Activated gamma-delta T cell (primary cell): ENCODE measurements at places on chromosomes 6 and 20.

DNA sequence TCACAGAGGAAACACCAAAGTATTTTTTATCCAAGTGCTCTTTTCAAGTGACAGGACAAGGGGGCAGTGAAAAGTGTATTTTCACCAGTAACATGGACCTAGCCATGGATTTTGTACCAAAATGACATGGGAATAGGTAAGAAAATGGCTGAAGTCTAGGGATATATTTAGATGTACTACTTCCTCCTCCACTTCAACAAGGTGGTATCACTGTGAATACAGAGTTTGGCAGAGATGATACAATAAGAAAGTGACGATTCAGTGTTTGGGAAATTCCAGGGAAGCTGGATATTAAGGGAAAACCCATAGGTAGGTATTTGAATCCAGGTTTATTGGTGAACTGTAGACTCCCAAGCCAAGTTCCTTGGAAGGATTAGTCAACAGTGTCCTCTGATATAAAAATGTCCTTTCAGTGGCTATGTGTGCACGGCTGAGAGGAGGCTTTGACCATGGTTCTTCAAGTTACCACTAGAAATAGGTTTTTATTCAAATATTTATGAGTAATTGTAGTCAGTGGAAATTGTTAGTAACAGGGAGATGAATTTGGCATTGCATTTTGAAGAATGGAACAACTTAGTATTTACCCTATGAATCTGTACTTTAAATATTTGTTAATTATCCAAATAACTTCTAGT is 356.0 kb upstream of the CITED2 start:
- DNase-seq: no peak

GRCh38 chr20:50191065-50191543 is 474 bp downstream of the CEBPB start:
- peak; percentile 51 for DNase-seq

- no peak for DNase-seq
Observed at GRCh38 chr20:16258766-16259165, 314.5 kb downstream of the KIF16B start.

DNA sequence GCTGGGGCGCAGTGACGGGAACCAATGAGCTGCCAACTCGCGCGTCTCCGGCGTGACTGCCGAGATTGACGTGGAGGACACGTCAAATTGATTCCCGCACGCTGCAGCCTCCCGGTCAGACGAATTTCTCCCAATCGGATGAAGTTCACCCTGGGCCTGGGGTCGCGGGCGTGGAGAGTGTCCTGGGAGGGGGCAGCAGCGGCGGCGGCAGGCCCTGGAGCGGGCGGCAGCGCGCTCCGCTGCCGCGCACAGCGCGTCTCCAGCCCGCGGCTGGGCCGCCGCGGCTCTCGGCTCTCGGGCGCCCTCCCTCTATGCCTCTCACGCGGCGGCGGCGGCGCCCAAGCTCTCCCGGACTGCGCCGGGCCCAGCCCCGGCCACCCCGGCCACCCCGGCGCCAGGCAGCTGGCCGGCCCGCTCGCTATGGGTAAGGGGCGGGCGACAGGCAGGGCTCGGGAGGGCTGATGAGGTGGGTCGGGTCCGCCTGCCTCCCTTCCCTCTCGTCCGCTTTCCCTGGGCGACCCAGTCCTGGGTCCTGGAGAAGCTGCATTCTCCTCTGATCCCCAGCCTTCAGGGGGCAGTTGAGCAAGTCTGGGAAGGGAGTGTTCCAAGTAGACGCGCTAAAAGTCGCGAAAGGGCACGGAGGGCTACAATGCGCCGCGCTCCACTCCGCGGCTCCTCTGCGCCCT is at the start of gene PAX1:
Gene PAX1 (plus strand): TSS at position 90 of the 686 bp plus-strand sequence. CDS start 49 bp downstream, at position 139.
- no peak for DNase-seq

DNA sequence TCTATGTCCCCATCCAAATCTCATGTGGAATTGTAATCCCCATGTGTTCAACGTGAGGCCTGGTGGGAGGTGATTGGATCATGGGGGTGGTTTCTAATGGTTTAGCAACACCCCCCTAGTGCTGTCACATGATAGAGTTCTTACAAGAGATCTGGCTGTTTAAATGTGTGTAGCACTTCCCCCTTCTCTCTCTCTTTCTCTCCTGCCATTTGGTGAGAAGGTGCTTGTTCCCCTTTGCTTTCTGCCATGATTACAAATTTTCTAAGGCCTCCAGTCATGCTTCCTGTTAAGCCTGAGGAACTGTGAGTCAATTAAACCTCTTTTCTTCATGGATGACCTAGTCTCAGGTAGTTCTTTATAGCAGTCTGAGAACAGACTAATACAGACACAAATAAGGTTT is 165.4 kb downstream of the OGFRL1 start:
- no peak for DNase-seq

DNA sequence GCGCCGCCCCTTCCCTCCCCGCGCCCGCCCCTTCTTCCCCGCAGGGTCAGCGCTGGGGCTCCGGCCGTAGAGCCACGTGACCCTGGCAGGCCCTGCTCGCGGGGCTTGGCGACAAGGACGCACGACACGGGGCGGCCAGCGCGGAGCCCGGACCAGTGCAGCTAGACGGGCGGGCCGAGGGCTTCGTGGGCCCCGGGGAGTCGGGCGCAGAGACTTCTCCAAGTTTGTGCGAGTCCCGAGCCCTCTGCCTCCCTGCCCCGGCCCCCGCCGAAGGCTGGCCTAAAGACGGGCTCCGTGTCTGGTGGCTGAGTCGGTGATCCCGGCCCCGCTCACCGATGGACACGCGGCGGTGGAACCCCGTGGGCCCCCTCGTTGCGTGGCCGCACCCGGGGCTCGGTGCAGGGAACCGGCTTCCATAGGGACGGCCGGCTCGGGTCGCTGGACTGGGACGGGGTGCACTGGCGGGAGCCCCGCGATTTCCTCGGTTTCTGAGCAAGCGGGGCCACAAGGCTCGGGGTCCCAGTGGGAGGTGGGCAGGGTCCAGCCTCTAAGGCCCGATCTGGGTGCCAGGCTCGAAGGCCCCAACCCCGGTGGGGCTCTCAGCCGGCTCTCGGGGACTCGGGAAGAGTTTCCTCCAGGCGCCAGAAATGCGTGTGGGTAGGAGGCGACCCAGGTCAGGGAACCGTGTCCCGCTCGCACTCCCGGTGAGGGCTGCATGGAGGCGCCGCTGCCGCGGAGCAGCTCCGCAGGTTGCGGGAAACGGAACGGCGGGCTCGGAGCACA is 452 bp upstream of the GATA5 start:
- DNase-seq: no peak

DNA sequence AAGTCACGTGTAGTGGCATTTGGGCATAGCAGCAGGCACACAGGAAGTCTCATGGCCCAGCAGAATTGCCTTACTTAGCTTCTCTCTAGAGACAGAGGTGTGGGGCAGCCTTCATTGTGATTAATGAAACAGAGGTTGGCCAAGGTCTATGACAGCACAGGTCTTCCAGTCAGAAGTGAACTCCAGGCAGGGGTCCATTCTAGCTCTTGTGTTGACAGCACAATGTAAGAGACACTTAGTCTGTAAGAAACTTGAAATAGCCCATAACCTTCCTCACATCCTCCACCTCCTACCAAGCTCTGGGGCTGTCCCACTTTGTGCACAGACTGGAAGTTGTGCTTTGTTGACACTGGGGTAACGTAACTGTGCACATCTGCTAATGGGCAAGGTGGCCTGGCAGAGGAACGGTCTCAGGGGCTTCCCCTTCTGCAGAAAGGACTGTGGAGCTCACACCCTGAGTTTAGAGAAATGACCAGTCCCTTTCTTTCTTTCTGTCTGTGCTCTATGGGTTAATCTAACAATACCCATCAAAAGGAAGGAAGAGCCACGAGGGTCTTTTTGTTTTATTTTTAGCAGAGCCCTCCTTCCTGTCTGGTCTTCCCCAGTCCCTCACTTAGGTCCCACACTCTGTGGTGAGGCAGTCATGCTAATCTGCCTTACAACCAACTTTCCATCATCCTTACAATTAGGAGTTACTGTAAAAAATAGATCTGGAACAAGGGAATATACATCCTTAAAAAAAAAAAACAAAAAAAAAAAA is 35.6 kb upstream of the TAGAP start:
- no peak for DNase-seq

DNA sequence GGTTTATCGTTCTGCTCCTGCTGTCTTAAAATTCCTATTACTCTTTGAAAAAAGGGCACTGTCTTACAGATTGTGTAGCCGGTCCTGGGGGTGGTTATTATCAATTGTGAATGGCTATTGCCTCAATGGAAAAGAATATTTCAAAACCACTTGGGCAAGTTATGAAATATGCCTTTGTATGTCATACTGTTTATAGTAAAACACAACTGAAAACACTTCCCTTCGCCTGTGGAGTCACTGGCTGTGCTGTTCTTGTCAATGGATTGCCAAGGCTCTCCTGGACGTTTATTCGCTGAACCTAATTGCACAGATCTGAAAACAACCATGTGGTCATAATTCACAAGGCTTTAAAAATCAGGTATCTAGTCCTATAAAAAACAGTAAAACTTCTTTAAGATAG is 47.8 kb upstream of the TAGAP start:
- no peak for DNase-seq

- no peak for DNase-seq
Observed at GRCh38 chr20:47493963-47494293, 7.8 kb upstream of the NCOA3 start.

- no peak for DNase-seq
Observed at GRCh38 chr20:42739683-42740082, 450.0 kb downstream of the PTPRT start.

DNA sequence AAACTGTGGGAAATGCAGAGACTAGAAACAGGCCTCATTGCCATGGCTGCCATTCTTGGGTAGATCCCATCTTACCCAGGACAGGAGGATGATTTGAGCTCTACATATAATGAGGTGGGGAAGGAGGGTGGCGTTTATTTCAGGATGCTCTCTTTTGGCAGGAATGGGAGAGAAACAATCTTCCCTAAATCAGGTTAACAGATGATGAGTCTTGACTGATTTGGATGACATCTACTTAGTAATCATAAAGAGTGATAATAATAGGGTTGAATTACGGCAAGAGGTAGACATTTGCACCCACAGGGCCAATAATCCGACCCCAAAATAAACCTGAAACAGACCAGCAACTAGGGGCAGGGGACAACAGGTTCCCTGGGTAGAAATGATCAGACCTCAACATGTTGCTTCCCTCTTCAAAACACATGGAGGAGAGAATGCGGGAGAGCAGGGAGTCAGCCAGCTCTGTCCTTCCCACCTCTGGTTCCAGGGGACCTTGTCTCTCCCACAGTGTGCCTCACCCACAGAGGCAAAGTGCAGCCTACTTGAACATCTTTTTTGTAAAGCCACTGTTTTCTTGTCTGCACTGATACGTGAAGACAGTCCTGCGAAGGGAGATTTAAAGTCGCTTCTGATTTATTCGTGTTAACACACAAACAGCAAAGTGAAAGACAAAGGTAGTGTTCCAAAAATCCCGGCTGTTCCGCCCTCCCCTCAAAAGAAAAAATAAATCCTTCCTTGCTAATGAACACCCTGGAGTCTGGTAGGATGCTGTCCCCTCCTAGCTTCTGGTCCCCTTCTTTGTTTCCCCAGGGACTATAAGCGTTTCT is 3.9 kb downstream of the FOXQ1 start:
- DNase-seq: no peak

DNA sequence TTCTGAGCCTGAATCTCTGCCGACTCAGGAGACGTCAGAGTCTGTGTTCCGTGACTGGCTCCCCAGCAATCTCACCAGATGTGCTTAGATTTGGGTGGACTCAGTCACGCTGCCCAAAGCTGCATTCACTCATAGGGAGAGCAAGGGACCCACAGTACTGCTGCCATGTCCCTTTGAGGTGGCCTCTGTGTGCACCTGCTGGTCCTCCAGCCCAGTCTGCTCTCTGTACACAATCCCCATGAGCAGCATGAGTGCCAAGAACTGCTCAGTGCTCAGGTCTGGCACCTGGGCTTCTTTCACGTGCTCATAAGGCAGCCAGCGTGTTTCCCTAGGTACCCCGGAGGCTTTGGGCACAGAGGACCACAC is 44.2 kb upstream of the TIAM2 start:
- no peak for DNase-seq

- no peak for DNase-seq
Observed at GRCh38 chr6:139265512-139266190, 26.1 kb downstream of the TXLNB start.

DNA sequence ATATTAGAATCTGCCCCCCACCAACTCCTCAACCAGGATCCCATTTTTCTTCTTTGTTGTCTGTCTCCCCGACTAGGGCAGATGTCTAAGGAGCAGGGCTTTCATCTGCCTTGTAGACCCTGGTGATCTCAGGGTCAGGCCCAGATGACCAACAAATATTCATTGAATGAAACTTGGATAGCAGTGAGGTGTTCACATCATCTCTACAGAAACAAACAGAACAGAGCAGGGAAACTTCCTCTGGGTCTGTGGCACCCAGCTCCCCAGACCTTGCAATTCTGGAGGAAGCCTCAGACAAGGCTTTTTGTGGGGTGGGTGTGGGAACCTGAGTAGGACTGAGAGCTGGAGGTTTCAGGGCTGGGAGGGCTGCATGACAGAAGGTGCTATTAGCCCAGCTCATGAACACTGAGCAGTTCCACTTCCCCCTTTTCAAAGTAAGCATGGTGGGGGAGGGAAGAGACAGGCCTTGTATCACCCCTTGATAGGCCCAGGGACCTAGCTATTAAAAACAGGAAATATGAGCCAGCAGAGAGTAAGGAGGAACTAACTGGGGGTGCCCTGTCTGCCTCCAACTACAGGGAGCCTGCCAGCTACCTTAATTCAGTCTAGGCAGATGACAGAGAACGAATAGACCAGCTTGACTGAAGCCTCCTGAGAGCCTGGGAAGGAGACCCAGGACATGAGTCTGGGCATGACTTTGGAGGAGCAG is 37.3 kb upstream of the TOP1 start:
- no peak for DNase-seq

DNA sequence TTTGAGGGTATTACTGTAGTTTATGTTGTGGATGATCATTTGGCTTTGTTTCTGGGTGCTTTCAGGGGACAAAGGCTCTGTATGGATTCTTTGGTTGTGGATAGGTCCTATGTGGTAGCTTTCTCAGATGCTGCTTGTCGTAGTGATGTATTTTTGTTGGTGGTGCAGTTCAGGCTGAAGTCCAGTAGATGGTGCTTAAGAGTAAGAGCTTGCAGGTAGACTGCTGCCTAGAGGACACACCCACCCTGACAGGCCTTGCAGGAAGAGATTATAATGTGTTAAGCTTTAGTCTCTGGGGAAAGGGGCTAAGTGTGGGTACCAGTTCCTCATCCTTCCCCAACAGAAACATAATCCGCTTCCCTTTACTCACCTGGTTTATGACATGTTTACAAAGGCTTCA is 62.6 kb upstream of the ADGRB3 start:
- DNase-seq: no peak

DNA sequence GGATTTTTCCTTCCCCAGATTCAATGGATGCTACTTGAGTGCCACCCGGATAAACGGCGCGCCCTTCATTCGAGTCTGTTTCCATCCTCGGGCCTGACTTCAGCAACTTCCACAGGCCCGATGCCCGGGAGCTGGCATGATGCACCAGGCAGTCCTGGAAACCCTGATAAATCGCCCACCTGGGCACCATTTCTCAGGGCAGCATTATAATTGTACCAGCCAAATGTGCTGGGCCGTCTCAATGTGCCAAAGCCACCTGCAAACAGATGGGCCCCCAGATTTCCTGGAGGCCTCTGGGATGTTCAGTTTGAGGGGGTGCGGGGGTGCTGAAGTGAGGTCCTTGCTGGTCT is 65.8 kb downstream of the NOL4L start:
- no peak for DNase-seq

GRCh38 chr6:149470948-149471347 is 13.9 kb downstream of the ZC3H12D start:
- no peak for DNase-seq
